ENCODE measurements at places on chromosomes 7 and 10. TPM values are rescaled to one million over a fixed set of nuclear protein-coding genes. Genes with fewer than 3 reads are reported as not detected.

Gene BMPER
- total RNA-seq: not detected

Gene COL28A1
- total RNA-seq: not detected

Gene PRSS37
- total RNA-seq: not detected

Gene ADAM8
- total RNA-seq: 95.9 TPM

Gene RAMP3
- not detected for total RNA-seq

Gene STARD3NL
- total RNA-seq: 14.4 TPM

Gene OR13A1
- not detected for total RNA-seq

Gene SPDYE11
- total RNA-seq: not detected

Gene HTR5A
- total RNA-seq: not detected

- peaks cover 100% of the 10 kb centered on the region for H3K4me1 ChIP-seq
- no peak for DNase-seq
- H3K27ac ChIP-seq: peak overlapping the region; percentile 87
- H3K27me3 ChIP-seq: no peaks in the 10 kb centered on the region
Observed at GRCh38 chr10:71754562-71754961, 18.8 kb downstream of the VSIR start.

GRCh38 chr10:13421382-13421917 is 73.4 kb upstream of the SEPHS1 start:
- no peak overlapping the region for H3K4me3 ChIP-seq
- H3K4me1 ChIP-seq: no peaks in the 10 kb centered on the region
- H3K27ac ChIP-seq: no peak overlapping the region
- H3K27me3 ChIP-seq: peaks cover 13% of the 10 kb centered on the region
- no peaks in the 10 kb centered on the region for H3K36me3 ChIP-seq
- DNase-seq: no peak

GRCh38 chr10:124740369-124741280 is 3.6 kb downstream of the FAM53B start:
- H3K4me3 ChIP-seq: peak overlapping the region; percentile 83
- no peak for DNase-seq
- peaks cover 77% of the 10 kb centered on the region for H3K4me1 ChIP-seq
- no peaks in the 10 kb centered on the region for H3K36me3 ChIP-seq
- H3K27me3 ChIP-seq: no peaks in the 10 kb centered on the region

DNA sequence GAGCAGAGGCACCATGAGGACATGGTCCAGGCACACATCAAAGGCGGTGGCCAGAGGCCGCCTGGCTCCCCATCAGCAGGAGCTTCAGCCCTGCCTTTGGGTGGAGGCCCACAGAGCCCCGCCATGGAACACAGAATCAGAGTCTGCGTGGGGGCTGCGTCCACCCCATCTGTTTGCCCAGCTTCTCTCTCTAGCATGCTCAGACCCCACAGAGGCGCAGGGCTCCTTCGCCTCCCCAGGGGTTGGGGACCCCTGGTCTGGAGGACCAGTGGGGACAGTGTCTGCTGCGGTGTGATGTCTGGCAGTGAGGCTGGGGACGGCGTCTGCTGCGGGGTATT is 321.9 kb downstream of the PTPRN2 start:
- no peak overlapping the region for H3K27ac ChIP-seq
- no peak overlapping the region for H3K4me3 ChIP-seq
- no peaks in the 10 kb centered on the region for H3K27me3 ChIP-seq
- H3K36me3 ChIP-seq: no peaks in the 10 kb centered on the region

GRCh38 chr10:6299234-6299633 is 96.5 kb downstream of the PFKFB3 start:
- no peaks in the 10 kb centered on the region for H3K36me3 ChIP-seq
- H3K4me1 ChIP-seq: peaks cover 23% of the 10 kb centered on the region
- no peaks in the 10 kb centered on the region for H3K27me3 ChIP-seq
- no peak overlapping the region for H3K4me3 ChIP-seq
- no peak overlapping the region for H3K27ac ChIP-seq

GRCh38 chr10:76918106-76918505 is 719.5 kb downstream of the KCNMA1 start:
- no peaks in the 10 kb centered on the region for H3K36me3 ChIP-seq
- no peak for DNase-seq
- no peaks in the 10 kb centered on the region for H3K27me3 ChIP-seq
- H3K4me3 ChIP-seq: no peak overlapping the region

- H3K27me3 ChIP-seq: no peaks in the 10 kb centered on the region
- no peak overlapping the region for H3K4me3 ChIP-seq
- no peak for DNase-seq
- no peaks in the 10 kb centered on the region for H3K4me1 ChIP-seq
- no peak overlapping the region for H3K27ac ChIP-seq
Observed at GRCh38 chr10:35743851-35744250, 101.8 kb upstream of the FZD8 start.

GRCh38 chr7:70915067-70915466 is 216.9 kb upstream of the GALNT17 start:
- no peaks in the 10 kb centered on the region for H3K27me3 ChIP-seq
- no peak for DNase-seq
- no peak overlapping the region for H3K27ac ChIP-seq
- no peaks in the 10 kb centered on the region for H3K36me3 ChIP-seq
- no peaks in the 10 kb centered on the region for H3K4me1 ChIP-seq
- no peak overlapping the region for H3K4me3 ChIP-seq

DNA sequence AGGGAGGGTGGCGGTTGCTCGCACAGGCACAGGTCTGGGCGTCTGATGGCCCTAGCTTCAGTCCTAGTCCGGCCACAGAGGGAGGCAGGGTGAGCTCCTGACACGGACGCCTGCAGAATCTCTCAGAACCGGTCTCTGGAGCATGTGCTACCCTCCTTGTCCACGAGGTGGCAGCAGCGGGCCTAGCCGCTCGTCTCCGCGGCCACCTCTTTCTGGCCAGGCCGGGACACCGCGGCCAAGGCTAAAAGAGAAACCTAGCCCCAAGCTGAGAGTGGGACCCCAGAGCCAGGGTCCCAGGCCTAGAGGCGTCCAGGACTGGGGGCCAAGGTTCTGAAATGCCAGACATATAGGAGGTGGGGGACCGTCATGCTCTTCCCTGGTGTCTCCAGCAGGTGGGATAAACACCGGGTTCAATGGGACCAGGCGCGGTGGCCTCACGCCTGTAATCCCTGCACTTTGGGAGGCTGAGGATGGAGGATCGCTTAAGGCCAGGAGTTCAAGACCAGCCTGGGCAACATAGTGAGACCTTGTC is 3.2 kb upstream of the LAT2 start:
- H3K4me1 ChIP-seq: peaks cover 34% of the 10 kb centered on the region
- peak overlapping the region; percentile 30 for H3K4me3 ChIP-seq
- H3K36me3 ChIP-seq: no peaks in the 10 kb centered on the region
- no peak overlapping the region for H3K27ac ChIP-seq
- no peaks in the 10 kb centered on the region for H3K27me3 ChIP-seq

- H3K27ac ChIP-seq: no peak overlapping the region
- no peak overlapping the region for H3K4me3 ChIP-seq
- no peaks in the 10 kb centered on the region for H3K36me3 ChIP-seq
- no peaks in the 10 kb centered on the region for H3K27me3 ChIP-seq
- DNase-seq: no peak
Observed at GRCh38 chr7:40498924-40499510, 364.2 kb downstream of the SUGCT start.

DNA sequence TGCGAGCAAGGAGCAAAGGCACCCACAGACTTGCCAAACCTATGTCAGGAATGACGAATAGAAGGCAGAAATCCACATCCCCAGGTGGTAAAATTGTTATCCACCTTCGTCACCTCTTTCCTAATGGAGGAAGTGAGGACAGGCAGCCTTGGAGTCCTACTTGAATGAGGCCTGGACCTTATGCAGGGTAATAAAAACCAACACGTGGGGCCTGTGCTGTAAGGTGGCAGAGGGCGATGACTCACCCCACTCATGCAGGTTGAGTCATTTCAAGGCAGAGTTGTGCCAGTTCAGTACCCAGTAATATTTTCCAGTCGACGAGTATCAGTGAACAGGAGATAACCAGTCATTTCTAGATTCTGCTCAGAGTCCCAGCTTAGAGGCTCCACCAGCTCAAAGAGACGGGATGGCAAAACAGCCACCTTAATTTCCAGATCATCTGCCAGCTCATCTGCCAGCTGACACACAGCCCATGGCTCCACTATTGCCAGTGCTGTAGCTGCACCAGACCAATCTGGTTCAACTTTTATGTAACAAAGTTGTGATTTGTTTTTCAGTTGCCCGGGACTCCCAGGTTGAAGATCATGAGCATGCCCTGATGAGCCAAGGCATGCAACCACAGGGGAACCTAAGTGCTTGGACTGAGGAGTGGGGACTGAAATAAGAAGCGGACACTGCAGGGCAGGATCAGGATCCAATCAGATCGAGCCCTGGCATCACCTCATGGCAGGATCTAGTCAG is 176.2 kb upstream of the ITGB1 start:
- no peaks in the 10 kb centered on the region for H3K36me3 ChIP-seq
- peak overlapping the region; percentile 70 for H3K27ac ChIP-seq
- no peak for DNase-seq
- H3K27me3 ChIP-seq: no peaks in the 10 kb centered on the region
- no peak overlapping the region for H3K4me3 ChIP-seq

- no peaks in the 10 kb centered on the region for H3K36me3 ChIP-seq
- no peak for DNase-seq
- no peak overlapping the region for H3K27ac ChIP-seq
- H3K27me3 ChIP-seq: peaks cover 3% of the 10 kb centered on the region
Observed at GRCh38 chr10:110546499-110547110, 20.9 kb upstream of the SMC3 start.

DNA sequence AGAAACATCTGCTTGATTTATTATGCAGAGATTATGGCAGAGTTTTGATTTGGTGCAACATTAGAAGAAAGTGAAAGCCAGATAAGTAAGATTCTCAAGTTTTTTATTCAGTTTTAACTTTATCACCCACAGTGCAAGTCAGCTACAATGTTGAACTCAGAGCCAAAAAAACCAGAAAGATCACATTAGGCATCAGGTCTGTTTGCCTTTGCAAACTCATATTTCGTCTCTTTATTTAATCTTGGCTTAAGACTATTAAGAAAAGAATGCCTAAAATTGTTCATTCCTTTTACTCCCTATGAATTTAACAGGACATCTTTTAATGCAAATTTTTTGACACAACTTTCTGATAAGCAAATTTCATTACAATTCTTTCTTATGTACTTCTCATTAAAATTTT is 76.0 kb upstream of the TMEM26 start:
- H3K27me3 ChIP-seq: no peaks in the 10 kb centered on the region
- no peak overlapping the region for H3K4me3 ChIP-seq
- no peak overlapping the region for H3K27ac ChIP-seq
- H3K36me3 ChIP-seq: no peaks in the 10 kb centered on the region
- no peak for DNase-seq

- H3K27ac ChIP-seq: no peak overlapping the region
- DNase-seq: no peak
- no peak overlapping the region for H3K4me3 ChIP-seq
- H3K27me3 ChIP-seq: peaks cover 24% of the 10 kb centered on the region
Observed at GRCh38 chr7:74032624-74033371, 4.8 kb downstream of the ELN start.

- H3K27me3 ChIP-seq: no peaks in the 10 kb centered on the region
- H3K36me3 ChIP-seq: no peaks in the 10 kb centered on the region
- no peak overlapping the region for H3K4me3 ChIP-seq
Observed at GRCh38 chr7:101835136-101835535, 17.7 kb downstream of the CUX1 start.

- no peak for DNase-seq
- no peaks in the 10 kb centered on the region for H3K36me3 ChIP-seq
- H3K27ac ChIP-seq: no peak within 1 kb of the TSS
- peaks cover 10% of the 10 kb centered on the region for H3K4me1 ChIP-seq
Observed at GRCh38 chr10:131311661-131312477, at the start of gene TCERG1L. TSS of gene TCERG1L (minus strand) at chr10:131311721. CDS start at chr10:131311635, 86 bp downstream.

GRCh38 chr7:66769833-66770512 is 29.4 kb downstream of the RABGEF1 start:
- DNase-seq: no peak
- peaks cover 27% of the 10 kb centered on the region for H3K36me3 ChIP-seq
- no peaks in the 10 kb centered on the region for H3K27me3 ChIP-seq
- H3K4me3 ChIP-seq: no peak overlapping the region

DNA sequence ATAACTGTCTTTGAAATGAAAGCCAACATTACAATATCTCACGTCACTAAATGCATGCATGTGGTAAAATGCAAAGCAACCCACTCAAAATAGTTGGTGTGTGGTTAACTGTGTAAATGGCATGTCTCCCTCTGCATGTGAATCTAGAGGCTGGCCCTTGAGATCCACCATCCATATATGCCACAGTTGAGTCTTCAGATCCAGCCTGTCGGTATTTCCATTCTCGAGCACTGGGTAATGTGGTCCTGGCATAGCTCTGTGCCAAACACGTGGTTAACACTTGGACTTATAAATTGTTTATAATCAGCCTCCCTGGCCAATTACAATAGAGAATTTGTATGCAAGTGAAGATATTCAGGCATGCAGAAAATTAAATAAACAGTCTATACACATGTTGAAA is 90.3 kb downstream of the LYZL1 start:
- no peaks in the 10 kb centered on the region for H3K36me3 ChIP-seq
- H3K27ac ChIP-seq: no peak overlapping the region
- peaks cover 2% of the 10 kb centered on the region for H3K27me3 ChIP-seq
- DNase-seq: no peak
- no peak overlapping the region for H3K4me3 ChIP-seq

DNA sequence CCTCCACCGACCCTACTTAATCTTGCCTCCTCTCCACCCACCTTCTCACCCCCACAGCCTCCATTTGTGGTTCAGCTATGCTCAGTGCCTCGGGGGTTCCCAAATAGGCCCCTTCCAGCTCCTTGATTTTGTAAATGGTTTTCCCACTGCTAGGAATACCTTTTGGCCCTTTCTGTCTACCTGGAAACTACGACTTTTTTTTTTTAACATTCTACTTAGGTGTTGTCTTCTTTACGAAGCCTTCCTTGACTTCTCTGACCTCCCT is 27.2 kb upstream of the PDCD4 start:
- no peak overlapping the region for H3K27ac ChIP-seq
- H3K4me3 ChIP-seq: no peak overlapping the region
- DNase-seq: no peak

GRCh38 chr10:50613150-50613549 is 10.6 kb downstream of the SGMS1 start:
- H3K27me3 ChIP-seq: no peaks in the 10 kb centered on the region
- peaks cover 24% of the 10 kb centered on the region for H3K4me1 ChIP-seq
- DNase-seq: no peak
- no peaks in the 10 kb centered on the region for H3K36me3 ChIP-seq

- no peak for DNase-seq
- no peaks in the 10 kb centered on the region for H3K27me3 ChIP-seq
- no peak overlapping the region for H3K27ac ChIP-seq
Observed at GRCh38 chr10:45006276-45007030, 5.7 kb downstream of the ZNF22 start.

DNA sequence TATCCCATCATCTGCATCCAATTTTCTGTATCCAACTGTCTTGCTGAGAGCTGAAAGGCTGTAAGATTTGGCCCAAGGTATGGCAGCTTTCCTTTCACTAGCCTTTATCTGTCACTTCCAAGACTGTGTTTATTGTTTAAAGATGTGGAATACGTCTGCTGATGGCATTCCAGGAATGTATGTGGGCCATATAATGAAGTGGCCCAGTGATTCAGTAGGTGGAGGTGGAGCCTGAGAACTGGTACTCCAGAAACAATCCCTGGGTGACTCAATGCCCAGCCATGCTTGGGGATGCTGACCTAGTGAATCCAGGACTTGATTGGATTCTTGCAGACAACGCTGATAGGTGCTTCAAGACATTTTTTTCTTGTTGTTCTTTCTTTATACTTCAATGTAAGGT is 13.5 kb downstream of the NEUROD6 start:
- no peaks in the 10 kb centered on the region for H3K4me1 ChIP-seq
- no peaks in the 10 kb centered on the region for H3K36me3 ChIP-seq
- H3K27ac ChIP-seq: no peak overlapping the region
- H3K27me3 ChIP-seq: no peaks in the 10 kb centered on the region
- no peak overlapping the region for H3K4me3 ChIP-seq

GRCh38 chr7:8773518-8773917 is 340.1 kb downstream of the NXPH1 start:
- H3K4me1 ChIP-seq: no peaks in the 10 kb centered on the region
- no peaks in the 10 kb centered on the region for H3K27me3 ChIP-seq
- H3K27ac ChIP-seq: no peak overlapping the region
- no peak overlapping the region for H3K4me3 ChIP-seq
- no peak for DNase-seq
- no peaks in the 10 kb centered on the region for H3K36me3 ChIP-seq
